Osteoblast (primary cell): ENCODE measurements at places on chromosomes 13 and 19. TPM values are rescaled to one million over a fixed set of nuclear protein-coding genes. Genes with fewer than 3 reads are reported as not detected.

DNA sequence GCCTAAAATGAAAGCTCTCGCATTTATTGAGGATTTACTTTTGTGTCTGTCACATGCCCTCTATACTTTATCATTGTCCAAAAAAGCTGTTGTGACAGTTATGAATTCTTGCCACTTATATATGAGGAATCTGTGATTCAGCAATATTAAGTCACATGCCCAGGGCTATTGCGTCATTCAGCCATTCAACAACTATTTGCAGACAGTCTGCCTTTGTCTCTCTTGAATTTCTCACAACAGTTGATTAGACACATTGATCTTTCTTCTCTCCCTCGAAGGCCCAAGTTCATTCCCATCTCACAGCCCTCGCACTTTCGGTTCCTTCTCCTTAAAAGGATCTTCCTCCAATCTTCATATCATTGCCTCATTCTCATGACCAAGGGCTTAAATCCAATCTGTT, 342.6 kb downstream of the MZT1 start:
- no peaks in the 10 kb centered on the region for H3K27me3 ChIP-seq
- H3K4me1 ChIP-seq, result no peaks in the 10 kb centered on the region
- H3K4me3 ChIP-seq, result no peak overlapping the region
- H3K27ac ChIP-seq, result no peak overlapping the region

GRCh38 chr19:35120492-35120891, 4.9 kb downstream of the FXYD3 start:
- peak; percentile 96 for DNase-seq
- peaks cover 14% of the 10 kb centered on the region for H3K27me3 ChIP-seq
- no peak overlapping the region for H3K4me3 ChIP-seq
- peak overlapping the region; percentile 44 for H3K27ac ChIP-seq
- H3K4me1 ChIP-seq, result peaks cover 34% of the 10 kb centered on the region

- no peak overlapping the region for H3K27ac ChIP-seq
- DNase-seq, result no peak
- H3K4me3 ChIP-seq, result no peak overlapping the region
Observed at GRCh38 chr19:50361290-50362029, 4.0 kb downstream of the NAPSA start.

GRCh38 chr13:49240017-49240416, 7.7 kb upstream of the CDADC1 start:
- H3K4me3 ChIP-seq, result no peak overlapping the region
- DNase-seq, result no peak
- no peaks in the 10 kb centered on the region for H3K36me3 ChIP-seq
- peaks cover 3% of the 10 kb centered on the region for H3K27me3 ChIP-seq
- no peak overlapping the region for H3K27ac ChIP-seq
- no peaks in the 10 kb centered on the region for H3K4me1 ChIP-seq

DNA sequence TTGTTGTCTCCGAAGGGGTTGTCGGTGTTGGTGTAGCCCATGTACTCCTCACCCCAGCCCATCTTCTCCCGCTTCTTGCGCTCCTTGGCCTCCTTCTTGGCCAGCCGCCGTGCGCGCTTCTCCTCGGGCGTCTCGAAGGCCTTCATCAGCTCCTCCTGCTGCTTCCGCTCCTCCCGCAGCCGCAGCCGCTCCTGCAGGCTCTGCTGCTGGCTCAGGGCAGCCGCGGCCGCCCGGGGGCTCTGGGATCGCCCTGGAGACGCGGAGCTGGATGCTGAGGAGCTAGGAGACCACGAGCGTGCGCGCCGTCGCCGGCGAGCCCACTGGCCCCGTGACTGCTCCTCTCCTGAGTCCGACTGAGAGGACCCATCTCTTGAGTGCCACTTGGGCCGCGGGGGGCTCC, 2.9 kb downstream of the CACTIN start:
- peaks cover 5% of the 10 kb centered on the region for H3K36me3 ChIP-seq
- no peaks in the 10 kb centered on the region for H3K27me3 ChIP-seq
- peaks cover 12% of the 10 kb centered on the region for H3K4me1 ChIP-seq
- H3K4me3 ChIP-seq, result no peak overlapping the region
- H3K27ac ChIP-seq, result no peak overlapping the region

- peaks cover 11% of the 10 kb centered on the region for H3K27me3 ChIP-seq
- DNase-seq, result no peak
- H3K27ac ChIP-seq, result no peak overlapping the region
- no peaks in the 10 kb centered on the region for H3K4me1 ChIP-seq
- H3K4me3 ChIP-seq, result no peak overlapping the region
- no peaks in the 10 kb centered on the region for H3K36me3 ChIP-seq
Observed at GRCh38 chr19:35240327-35240726, 8.5 kb upstream of the LSR start.

Gene KLC3
- total RNA-seq, result 0.29 and 0.72 TPM in 2 replicates

GRCh38 chr13:79258489-79258888, 147.6 kb downstream of the RBM26 start:
- no peaks in the 10 kb centered on the region for H3K36me3 ChIP-seq
- H3K4me1 ChIP-seq, result no peaks in the 10 kb centered on the region
- DNase-seq, result no peak
- H3K27me3 ChIP-seq, result no peaks in the 10 kb centered on the region

DNA sequence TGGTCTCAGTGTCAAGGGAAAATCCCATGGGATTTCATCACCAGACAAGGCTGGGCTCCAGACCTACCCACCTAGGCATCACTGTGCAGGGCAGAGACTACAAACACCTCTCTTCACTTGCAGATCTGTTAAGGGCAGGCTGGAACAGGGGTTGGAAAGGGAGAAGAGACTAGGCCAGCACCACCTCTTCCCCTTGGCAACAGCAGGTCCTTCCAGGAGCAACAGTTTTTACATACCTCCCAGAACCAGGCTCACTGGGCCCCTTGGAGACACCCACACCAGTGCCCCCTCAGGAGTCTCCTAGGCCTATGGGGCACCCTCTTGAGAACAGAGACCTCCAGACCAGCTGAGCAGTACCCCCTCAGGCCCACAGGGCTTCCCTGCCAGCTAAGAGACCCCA, 2.5 kb upstream of the UBE2M start:
- no peak overlapping the region for H3K4me3 ChIP-seq
- peaks cover 6% of the 10 kb centered on the region for H3K27me3 ChIP-seq
- DNase-seq, result no peak
- H3K36me3 ChIP-seq, result peaks cover 12% of the 10 kb centered on the region

DNA sequence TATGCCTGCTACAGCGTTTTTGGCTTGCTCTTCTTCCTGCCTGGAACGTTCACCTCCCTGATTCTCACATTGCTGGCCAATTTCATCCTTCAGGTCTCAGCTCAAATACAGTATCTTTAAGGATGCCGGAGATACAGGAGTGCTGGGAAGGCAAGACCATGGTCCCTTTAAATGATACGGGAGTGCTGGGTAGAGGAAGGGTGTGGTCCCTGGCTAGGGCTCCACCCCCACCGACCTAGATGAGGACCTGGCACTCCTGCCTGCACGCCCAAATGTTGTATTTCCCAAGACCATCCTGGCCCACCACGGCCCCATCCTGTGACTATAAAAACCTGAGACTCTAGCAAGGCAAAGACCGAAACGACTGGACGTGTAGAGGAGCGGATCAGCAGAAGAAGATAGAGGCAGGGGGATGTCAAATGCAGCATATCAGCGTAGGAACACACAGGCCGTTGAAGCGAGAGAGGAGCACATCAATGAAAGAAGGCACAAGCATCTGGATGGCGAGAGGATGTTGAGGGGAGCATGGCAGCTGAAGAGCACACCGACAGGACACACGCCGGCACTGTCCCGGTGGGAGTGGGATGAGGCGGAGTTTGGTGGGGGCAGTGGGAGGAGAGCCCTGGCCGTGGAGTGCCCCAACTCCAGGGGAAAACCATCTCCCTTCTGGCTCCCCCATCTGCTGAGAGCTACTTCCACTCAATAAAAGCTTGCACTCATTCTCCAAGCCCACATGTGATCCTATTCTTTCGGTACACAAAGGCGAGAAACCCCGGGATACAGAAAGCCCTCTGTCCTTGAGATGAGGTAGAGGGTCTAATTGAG, 74.0 kb downstream of the PCDH9 start:
- DNase-seq, result no peak
- H3K4me3 ChIP-seq, result no peak overlapping the region
- no peaks in the 10 kb centered on the region for H3K36me3 ChIP-seq

GRCh38 chr19:32458500-32459123, 53.0 kb downstream of the DPY19L3 start:
- no peak overlapping the region for H3K27ac ChIP-seq
- peaks cover 19% of the 10 kb centered on the region for H3K36me3 ChIP-seq
- no peaks in the 10 kb centered on the region for H3K4me1 ChIP-seq
- DNase-seq, result no peak
- no peaks in the 10 kb centered on the region for H3K27me3 ChIP-seq

DNA sequence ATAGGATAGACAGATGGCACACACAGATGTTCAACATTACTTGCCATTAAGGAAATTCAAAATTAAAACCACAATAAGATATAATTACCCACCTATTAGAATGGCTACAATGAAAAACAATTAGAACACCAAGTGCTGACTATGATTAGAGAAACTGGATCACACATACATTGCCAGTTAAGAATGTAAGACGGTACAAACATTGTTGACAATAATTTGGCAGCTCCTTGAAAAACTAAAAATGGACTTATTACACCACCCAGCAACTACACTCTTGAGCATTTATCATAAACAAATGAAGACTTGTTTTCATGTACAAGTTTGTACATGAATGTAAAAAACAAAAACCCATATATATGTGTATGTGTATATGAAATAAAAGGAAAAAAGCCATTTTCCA, 13.7 kb downstream of the ZNF461 start:
- peaks cover 48% of the 10 kb centered on the region for H3K36me3 ChIP-seq
- no peaks in the 10 kb centered on the region for H3K4me1 ChIP-seq
- DNase-seq, result no peak
- H3K4me3 ChIP-seq, result no peak overlapping the region
- no peaks in the 10 kb centered on the region for H3K27me3 ChIP-seq

DNA sequence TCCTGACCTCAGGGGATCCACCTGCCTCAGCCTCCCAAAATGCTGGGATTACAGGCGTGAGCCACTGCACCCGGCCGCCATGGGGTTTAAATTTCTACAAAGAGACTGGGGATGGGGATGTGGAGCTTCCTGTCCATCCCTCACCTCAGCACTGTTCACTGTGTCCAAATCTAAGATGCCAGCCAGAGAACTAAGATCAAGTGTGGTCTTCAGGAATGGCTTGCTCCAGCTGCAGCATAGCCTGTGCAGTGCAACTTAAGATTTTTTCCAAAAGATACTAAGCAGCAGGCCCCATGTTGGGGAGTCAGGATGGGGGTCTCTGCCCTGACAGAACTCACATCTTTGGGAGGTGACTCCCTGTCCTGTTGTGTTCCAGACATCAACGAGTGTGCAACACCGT, 9.3 kb downstream of the ADGRE5 start:
- H3K27ac ChIP-seq, result no peak overlapping the region
- no peak for DNase-seq
- H3K27me3 ChIP-seq, result no peaks in the 10 kb centered on the region
- H3K4me3 ChIP-seq, result no peak overlapping the region

DNA sequence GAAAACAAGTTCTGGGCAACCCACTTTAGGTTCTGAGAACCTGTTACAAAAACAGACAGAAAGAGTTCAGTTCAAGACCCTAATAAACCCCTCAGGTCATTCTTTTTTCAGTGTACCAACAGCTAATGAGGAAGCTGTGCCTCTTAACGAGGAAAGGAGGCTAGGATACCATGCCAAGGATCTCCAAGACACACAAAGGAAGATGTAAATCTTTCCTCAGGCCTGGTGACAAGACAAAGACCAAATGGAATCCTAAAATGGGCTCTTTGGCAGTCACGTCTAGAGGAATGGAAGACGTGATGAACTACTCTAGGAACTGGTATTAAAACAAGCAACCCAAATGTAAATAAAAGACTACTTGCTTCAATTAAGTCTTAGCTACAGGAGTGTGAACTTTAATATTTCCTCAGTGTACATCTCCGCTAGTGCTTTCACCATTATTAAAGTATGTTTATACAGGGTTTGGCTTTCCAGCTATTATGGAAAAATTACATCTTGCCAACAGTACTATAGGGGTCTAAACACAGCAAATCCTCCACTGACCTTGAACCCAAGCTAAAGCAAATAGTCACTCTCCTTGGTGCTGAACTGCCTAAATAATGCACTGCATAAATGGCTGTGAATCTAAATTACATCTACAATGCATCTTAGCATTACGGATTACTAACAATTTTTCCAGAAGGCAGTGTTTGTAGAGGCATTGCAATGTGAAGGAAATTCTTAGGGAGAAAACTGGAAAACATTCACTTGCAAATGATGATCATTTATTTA, 42.3 kb downstream of the ENOX1 start:
- no peaks in the 10 kb centered on the region for H3K27me3 ChIP-seq
- H3K36me3 ChIP-seq, result no peaks in the 10 kb centered on the region
- no peak for DNase-seq

GRCh38 chr13:32113532-32113931, 82.0 kb downstream of the FRY start:
- H3K4me1 ChIP-seq, result peaks cover 5% of the 10 kb centered on the region
- H3K27me3 ChIP-seq, result no peaks in the 10 kb centered on the region
- H3K27ac ChIP-seq, result no peak overlapping the region
- DNase-seq, result no peak
- H3K36me3 ChIP-seq, result no peaks in the 10 kb centered on the region
- no peak overlapping the region for H3K4me3 ChIP-seq

DNA sequence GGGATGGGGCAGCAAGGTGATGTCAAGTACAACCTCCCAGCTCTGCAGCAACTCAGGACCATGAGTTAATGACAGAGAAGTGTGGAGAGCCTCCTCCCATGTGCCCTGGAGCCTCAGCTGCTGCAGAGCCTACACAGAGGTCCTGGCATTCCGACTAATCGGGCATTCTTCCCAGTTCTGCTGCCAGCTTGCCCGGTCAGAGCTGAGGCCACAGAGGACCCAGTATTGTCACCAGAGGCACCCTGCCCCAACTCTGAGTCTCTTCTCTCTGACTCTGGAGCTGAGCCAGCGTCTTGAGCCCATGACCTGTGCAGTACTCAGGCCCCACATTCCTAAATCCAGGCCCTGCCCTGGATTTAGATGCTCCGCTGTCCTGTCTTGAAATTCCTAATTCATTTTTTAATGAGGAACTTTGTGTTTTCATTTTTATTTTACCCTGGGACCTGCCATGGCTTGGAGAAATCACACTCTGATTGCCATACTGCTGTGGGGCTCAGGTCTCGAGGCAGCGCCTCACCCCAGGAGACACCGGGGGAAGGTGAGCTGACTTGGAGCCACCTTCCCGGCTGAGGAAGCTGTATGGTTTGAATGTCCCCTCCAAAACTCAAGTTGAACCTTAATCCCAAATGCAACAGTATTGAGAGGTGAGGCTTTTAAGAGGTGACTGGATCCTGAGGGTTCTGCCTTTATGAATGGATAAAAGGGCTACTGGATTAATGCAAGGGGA, 144.9 kb upstream of the ZNF507 start:
- H3K36me3 ChIP-seq, result no peaks in the 10 kb centered on the region
- no peak overlapping the region for H3K4me3 ChIP-seq
- H3K27me3 ChIP-seq, result no peaks in the 10 kb centered on the region
- DNase-seq, result no peak

Gene ZNF765
- 15.6 TPM in 2 replicates for total RNA-seq

DNA sequence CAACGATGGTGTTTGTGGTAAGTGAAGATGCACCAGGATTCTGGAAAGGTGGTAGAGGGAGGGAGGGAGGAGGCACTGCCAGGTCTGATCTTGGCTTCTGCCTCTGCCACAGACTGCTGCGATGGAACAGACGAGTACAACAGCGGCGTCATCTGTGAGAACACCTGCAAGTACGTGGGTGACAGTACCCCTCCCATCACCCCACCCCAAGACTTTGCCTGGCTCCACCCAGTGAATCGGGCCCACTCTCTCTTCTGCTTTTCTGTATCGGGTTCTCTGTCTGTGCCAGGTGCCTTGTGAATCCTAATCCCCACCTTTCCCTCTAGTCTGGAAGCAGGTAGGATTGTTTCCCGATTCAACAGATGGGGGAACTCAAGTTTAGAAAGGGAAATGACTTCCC, 2.5 kb downstream of the PRKCSH start:
- H3K27ac ChIP-seq, result no peak overlapping the region
- H3K4me1 ChIP-seq, result peaks cover 13% of the 10 kb centered on the region
- no peak for DNase-seq
- H3K36me3 ChIP-seq, result peaks cover 45% of the 10 kb centered on the region
